ENCODE measurements at places on chromosomes 11 and 22.

DNA sequence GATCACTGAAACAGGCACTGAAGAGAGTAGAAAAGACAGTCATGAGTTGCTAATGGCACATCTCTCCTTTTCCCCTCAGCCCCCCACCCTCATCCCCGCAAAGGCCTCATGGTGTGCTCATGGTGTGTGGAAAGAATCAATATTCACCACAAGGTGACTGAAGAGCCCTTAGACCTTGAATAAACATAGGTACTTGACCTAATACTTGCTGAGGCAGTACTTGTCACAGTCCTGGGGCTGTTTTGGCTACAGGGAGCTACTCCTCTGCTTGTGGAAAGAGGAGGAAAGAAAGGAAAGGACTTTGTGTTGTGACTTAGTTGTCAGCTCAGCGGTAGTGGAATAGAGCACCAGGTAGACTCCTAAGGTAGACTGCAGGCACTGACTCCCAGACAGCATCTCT is 537.8 kb upstream of the CCDC179 start:
- DNase-seq: no peak

DNA sequence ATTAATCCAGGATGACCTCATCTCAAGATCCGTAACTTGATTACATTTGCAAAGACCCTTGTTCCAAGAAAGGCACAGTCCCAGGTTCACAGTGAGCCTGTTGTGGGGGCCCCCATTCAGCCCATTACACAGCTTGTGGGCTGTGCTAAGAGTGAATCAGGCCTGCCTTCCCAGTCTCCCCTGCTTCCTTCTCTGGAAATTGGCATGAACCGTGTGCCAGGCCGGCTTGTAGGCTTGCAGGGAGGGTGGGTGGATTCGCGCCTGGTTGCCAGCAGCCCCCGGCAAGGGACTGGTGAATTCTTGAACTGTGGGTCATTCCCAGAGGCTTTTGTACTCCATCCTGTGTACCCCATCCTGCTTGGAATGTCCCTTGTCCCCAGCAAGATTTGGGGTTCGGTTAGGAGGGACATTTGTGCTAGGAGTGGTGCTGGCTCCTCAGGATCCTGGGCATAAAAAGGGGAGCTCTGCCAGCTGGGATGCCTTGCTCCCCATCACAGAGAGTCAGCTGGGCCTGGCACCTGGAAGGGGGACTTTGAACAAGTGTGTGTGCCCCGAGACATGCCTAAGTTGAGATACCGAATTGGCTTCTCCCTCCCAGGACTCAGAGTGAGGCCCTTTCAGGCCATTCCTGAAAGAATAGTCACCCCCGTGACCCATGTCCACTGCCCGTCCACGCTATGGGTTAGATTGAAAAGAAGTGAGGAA is 818.2 kb downstream of the BRD1 start:
- DNase-seq: no peak

DNA sequence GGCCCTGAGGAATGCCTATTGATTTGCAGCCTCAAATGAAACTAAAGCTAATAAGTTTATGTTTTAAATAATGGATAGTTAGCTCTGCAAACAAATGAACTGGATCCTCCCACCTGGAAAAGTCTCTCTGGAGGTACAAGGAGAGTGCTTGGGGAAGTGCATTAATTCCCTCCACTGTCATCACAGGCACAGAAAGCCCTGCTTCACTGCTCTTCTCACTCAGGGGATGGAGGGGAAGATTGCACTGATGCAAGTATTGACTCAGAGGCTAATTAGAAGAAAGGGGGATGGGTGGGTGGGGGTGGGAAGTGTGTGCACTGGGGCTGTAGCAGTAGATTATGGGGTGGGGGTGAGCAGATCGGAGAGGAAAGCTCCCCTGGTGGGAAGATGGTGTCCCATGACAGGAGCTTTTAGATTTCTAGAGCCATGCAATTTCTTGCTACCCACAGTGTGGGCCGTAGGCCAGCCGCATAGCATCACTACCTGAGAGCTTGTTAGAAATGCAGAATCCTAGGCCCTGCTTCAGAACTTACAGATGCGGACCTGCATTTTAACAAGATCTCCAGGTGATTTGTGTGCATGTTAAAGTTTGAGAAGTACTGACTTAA is 163.9 kb downstream of the HIPK3 start:
- no peak for DNase-seq

- no peak for DNase-seq
Observed at GRCh38 chr11:10969387-10969786, 111.5 kb upstream of the ZBED5 start.
